ENCODE measurements at places on chromosomes 3 and 15.

DNA sequence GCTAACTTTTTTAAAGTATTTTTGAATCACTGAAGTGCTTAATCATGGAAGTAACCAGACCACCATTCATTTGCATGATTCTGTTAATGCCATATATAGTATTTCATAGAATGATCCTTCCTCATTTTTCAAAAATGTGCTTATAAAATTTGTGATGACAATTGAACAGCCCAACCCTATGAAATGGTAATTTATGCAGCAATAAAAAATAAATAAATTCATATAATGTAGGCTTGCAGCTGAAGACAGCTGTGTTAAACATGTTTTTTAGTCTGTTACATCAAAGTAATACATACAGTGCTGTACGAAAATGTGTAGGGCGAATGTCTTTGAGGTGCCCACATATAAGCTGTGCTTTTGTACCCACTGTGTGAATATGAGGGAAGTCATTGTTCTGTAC, 131.7 kb downstream of the FILIP1L start:
- no peak for DNase-seq

DNA sequence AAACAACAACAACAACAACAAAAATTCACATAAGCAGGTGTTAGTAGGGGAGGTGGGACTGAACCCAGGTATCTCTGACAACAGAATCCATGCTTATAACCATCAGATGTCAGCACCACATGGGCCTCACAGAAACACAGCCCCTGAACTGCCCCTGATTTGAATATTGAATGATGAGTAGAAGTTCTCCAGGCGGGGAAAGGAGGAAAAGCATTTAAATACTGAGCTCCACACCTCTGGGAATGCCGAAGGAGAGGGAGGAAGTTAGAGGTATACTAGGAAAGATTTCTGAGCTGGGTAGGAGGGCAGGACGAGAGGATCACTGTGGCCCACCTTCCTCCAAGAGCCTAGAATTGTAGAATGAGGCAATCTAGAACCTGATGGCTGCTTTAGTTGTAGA, 31.9 kb upstream of the EIF4A2 start:
- no peak for DNase-seq

DNA sequence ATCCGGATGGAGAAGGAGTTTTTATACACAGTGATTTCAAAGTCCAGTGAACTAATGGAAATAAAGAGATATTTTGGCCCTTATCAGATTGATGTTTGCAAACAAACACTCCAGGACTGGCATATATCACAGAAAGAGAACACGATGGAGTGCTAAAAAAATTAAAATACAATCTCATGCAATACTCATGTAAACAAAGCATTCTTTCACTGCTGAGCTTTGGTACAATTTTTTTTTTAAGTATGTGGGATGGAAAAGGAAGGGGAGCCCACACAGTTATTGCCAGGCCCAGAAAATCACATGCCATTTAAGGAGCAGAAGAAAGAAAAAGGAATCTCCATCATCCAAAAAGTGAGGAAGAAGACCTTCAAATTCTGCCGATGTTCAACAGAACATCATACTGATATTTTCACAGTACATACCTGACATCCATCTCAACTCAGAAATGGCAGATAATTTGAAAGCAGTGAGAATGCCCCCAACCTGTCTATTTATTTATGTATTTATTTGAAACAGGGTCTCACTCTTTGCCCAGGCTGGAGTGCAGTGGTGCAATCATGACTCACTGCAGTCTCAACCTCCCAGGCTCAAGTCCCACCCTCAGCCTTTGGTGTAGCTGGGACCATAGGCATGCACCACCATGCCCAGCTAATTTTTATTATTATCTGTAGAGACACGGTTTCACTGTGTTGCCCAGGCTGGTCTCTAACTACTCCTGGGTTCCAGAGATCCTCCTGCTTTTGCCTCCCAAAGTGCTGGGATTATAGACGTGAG, 107.5 kb upstream of the SLC2A2 start:
- DNase-seq = no peak

DNA sequence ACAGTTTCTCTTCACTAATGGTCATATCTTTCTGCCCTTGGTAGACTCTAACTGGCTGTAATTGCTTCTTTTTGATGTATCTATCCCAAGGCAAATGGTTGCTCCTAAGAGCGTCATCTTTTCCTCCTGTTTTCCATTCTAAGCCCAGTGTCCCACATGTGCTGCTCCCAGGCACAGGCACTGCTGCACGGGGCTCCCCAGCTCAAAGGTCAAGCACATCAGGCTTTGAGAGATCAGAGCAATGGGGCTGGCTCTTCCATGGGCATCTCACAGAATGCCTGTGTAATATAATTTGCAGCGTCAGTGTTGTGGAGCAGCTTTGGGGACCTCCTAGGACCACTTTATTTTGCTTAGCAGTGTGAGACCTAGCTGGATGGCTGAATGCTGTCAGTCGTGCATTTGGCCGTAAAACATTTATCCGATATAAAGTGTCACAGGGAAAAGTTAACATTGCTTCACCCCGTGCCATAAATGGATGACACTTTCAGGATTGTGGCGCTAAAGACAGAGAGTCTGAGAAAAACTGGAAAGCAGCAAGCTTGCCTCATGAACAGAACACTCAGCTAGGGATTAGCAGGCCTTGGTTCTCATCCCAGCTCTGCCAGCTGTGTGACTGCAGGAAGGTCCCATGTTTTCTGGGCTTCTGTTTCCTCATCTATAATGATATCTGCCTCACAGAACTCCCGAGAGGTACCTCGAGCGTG, 277.5 kb upstream of the TBL1XR1 start:
- no peak for DNase-seq

DNA sequence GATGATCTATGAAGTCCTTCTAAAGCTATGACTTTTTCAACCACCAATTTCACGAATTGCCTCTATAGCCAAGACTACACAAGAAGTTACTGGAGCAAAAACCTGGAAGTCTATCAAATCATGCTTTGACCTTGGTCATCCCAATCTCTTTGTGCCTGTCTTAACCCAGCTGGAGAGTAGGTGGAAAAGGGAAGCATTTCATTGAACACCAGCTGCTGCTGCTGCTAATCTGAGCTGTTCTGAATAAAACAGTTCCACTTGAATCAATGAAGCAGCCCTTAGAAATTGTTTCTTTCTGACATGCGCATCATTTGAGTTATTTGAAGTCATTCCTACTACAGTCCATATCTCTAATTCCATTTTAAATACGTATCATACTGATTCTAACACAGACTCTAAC, 7.3 kb upstream of the UBE3A start:
- DNase-seq = no peak

- DNase-seq = no peak
Observed at GRCh38 chr3:186974824-186975313, 44.5 kb downstream of the ST6GAL1 start.

DNA sequence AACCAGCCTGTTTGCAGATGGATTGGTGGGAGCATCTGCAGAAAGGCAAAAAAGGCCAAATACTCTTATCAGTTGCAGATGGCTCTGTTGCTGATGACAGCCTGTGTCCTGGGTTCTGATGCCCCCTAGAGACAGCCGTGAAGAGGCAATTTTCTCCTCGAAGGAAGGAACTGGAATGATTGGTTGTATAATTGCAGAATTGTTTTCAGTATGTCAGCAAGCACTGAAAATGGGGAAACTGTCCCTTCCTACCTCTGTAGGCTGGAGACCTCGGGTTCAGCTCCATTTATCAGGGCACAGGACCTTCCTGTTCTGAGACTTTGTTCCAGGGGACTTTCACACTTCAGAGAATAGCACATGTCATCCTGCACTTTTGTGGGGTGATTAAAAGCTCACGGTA, 103.0 kb downstream of the PGPEP1L start:
- no peak for DNase-seq

DNA sequence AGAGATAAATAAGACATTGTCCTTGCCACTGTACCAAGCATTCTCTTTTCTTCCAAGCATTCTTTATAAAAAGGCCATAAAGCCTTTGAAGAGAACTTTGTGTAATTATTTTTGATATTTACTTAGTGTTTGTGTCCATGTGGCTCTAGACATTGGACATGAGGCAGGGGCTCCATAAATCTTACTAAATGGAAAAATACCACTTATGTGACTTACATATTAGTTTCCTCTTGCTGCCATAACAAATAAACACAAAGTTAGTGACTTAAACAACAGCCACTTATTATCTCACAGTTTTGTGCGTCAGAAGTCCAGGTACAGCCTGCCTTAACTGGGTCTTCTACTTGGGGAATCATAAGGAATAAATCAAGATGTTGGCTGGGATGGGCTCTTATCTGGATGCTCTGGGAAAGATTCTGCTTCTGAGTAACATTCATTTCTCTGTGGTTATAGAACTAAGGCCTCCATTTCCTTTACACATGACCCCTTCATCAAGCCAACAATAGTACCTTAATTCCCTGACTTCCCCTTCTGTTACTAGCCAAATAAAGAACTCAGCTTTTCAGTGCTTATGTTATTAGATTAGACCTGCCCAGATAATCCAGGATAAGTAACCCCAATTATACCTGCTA, 59.9 kb upstream of the COL8A1 start:
- DNase-seq = no peak

DNA sequence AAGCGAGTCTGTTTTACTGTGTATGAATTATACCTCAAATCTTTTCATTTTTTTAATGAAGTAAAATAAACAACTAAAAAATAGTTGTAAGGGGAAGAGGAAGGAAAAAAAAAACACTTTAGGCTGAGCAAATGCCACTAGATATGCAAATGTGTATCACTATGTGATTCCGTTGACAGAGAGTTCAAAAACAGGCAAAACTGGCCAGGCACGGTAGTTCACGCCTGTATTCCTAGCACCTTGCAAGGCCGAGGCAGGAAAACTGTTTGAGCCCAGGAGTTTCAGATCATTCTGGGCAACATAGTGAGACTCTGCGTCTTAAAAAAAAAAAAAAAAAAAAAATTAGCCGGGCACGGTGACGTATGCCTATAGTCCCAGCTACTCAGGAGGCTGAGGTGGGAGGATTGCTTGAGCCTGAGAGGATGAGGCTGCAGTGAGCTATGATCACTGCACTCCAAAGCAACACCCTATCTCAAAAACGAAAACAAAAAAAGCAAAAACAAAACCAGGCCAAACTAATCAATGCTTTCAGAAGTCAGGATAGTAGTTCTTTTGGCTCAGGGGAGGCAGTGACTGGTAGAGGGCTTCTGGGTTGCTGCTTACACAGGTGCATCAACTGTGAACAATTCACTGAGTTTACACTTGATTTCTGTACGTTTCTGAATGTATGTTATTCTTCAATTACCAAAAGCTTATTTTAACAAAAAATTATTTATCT, 7.4 kb downstream of the PRC1 start:
- DNase-seq = no peak

DNA sequence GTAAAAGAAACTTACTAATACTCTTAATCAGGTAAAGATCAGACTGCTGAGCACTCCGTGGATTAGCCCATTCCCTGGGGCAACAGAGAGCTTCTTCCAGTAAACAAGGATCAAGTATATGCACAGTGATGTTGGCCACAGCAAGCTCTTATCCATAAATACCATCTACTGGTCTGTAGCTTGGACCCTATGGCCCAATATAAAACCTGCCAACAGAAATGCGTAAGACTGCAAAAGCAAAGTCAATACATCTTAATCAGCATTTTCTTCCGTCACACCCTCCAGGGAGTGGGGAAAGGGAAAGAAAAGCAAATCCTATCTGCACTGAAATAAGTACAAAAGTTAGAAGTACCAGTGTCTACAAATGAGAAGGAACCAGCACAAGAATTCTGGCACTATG, 1082.1 kb downstream of the ZPLD1 start:
- DNase-seq = no peak

DNA sequence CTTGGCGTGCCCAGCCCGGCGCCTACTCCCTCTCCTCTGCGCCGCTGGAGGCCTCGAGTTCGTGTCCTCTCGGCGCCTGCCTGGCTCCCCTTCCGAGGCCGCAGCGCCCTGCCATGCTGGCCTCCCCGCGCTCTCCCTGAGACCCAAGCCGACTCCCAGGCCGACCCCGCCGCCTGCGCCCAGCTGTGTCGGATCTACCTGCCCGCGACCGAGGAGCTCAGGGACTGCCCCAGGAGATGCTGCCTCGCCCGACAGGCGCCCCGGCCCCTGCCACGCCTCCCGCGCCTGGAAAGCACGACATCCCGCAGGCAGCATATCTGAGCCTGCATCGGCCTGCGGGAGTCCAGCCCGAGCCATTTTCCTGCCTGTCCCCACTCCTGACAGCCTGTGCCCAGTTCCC, 16.1 kb downstream of the PAQR9 start:
- DNase-seq = no peak

DNA sequence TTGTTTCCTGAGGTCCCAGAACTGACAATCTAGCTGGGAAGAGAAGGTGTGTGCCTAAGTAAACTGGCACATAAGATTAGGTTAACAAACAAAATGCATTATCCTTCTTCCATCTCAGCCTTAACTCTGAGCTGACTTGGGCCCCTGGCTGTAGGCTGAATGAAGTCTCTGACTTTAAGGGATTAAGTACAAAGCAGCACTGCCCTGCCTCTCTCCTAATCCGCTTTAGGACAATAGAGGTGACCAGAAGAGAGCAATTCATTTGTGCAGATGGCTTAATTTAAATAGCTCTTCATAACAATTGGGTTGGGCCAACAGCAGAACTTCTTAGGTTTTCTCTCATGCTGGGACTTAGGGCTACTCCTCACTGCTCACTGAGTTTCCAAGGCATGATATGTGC, 181.6 kb upstream of the SOX14 start:
- no peak for DNase-seq

DNA sequence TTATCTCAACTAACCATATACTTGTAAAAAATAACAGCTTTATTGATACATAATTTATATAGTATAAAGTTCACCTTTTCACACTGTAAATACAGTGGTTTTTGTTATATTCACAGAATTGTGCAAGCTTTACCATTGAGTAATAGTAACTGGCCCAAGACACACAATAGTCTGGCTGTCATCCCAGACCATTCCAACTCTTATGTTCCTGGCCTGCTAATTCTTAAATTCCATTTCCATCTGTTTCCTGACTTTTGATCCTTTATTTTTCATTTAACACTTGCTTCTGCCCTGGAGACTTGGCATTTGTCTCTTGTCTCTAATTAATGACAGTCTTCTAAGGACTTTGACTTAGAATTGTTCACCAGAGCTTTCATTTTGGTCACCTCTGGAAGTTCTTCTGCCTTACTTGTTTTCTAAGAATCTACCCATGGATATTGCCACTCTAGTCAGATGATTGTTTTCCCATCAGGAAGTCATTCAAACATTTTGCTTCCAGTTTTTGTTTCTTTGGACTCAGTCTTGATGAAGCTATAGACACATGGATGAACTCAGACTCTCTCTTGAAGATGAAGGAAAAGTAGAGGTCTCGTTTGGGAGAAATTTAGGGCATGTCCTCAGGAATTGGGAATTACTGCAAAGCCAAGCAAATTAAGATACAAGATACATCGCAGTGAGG, 27.2 kb upstream of the PLSCR4 start:
- no peak for DNase-seq

DNA sequence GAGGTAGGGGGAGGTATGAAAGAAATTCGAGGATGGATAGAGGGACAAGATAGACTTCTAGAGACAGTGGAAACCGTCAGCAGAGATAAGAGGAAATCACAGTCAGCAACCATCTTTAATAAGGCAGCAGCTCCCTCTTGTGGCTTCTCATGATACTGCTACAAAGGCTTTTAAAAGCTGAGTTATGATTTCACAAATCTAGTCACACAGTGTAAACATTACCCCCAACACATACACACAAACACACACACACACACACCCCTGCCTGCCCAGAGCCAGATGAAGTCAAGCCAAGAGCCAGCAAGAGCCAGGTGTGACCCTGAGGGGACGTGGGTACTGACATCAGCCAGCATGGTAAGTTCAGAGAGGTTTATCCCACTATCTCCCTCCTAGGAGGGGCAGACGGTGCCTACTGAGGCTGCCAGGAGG, 18.9 kb upstream of the TGM5 start:
- peak; percentile 57 for DNase-seq
